Pancreas (tissue), 10 donors: ENCODE measurements at places on chromosomes 5 and 9. TPM values are rescaled to one million over a fixed set of nuclear protein-coding genes. Genes with fewer than 3 reads are reported as not detected.
A peak's percentile ranks its signal among the peaks of the same experiment; 100 is the strongest.

DNA sequence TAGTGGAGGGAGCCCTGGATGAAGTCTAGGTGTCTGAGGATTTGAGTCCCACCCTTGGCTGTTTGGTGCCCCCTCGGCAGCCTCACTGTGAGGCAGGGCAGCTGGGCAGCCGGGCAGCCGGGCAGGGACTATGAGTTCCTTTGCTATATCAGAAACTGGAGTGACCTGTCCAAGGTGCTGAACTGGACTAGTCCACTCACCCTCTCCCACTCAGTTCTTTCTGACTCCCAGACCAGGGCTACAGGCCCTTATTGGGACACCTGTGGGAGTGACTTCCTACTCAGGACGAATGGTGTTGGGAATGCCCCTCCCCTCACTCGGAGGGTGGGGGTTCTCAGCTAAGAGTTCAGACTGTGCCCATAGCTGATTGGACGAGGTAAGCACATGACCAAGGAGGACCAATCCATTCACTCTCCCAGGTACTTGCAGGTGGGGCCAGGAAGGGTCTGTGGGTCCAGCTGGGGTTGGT lies 34.1 kb upstream of the RAPGEF1 start:
- peak; percentile 55 for DNase-seq
- H3K4me1 ChIP-seq = no peaks in the 10 kb centered on the region
- no peak overlapping the region for H3K4me3 ChIP-seq
- no peaks in the 10 kb centered on the region for H3K36me3 ChIP-seq
- H3K27ac ChIP-seq = no peak overlapping the region
- no peaks in the 10 kb centered on the region for H3K27me3 ChIP-seq

DNA sequence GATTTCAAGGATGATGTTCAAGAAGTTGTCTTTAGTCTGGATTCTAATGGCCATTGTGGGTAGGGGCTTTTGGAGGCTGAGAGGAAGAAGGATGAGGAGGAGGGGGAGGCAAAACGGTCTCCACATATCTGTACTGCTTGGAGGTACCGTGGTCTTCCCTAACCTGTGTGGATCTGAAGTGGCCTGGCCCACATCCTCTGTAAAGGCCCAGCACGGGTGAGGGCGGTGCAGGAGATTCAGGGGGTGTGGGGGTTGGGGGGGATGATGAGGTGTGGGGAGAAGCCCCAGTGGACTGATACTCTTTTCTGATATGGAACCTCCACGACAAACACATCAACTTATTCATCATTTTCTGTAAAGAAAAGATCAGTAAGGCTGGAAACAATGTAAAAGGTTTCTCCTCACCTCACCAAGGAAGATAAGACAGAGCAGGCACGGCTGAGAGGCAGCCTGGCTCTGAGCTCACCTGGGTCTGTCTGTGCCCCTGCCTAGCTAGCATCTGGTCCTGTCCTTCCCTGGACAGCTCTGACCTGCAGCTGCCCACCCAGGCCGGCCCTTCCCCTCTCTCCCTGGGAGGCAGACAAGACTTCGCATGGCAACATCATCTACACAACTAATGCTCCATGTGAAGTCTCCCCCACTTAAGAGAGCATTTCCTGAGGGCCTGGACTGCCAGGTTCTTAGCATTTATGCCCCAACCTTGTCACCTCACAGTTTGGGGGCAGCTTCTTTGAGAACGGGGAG lies 5.6 kb upstream of the IL3 start:
- no peaks in the 10 kb centered on the region for H3K27me3 ChIP-seq
- H3K4me3 ChIP-seq = no peak overlapping the region
- no peak overlapping the region for H3K27ac ChIP-seq
- H3K4me1 ChIP-seq = no peaks in the 10 kb centered on the region
- no peaks in the 10 kb centered on the region for H3K36me3 ChIP-seq

DNA sequence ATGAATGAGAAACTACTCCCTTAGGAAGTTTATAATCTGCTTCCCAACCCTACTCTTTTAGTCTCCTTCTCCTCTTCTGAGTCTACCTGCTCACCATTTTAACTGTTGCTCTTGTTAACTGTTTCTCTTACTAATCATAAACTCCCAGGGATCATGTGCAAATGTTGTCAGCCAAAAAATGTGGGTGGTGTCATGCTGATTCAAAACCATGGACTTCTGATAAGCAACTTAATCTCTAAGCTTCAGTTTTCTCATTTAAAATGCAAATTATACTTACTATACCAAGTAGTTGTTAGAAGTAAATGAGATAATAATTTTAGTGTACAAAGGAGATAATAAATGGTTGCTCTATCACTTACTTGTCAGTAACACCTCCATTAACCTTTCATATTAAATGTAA lies 45.9 kb upstream of the TLX3 start:
- no peaks in the 10 kb centered on the region for H3K27me3 ChIP-seq
- H3K4me1 ChIP-seq = no peaks in the 10 kb centered on the region
- no peak for DNase-seq
- H3K36me3 ChIP-seq = no peaks in the 10 kb centered on the region

GRCh38 chr5:32384621-32385020 lies 59.9 kb downstream of the ZFR start:
- H3K4me1 ChIP-seq = no peaks in the 10 kb centered on the region
- peaks cover 10% of the 10 kb centered on the region for H3K36me3 ChIP-seq
- no peak for DNase-seq
- H3K4me3 ChIP-seq = no peak overlapping the region
- H3K27ac ChIP-seq = no peak overlapping the region

GRCh38 chr5:86070719-86071118 lies 547.0 kb upstream of the COX7C start:
- no peaks in the 10 kb centered on the region for H3K27me3 ChIP-seq
- no peaks in the 10 kb centered on the region for H3K36me3 ChIP-seq
- H3K4me3 ChIP-seq = no peak overlapping the region
- DNase-seq = no peak
- no peaks in the 10 kb centered on the region for H3K4me1 ChIP-seq
- no peak overlapping the region for H3K27ac ChIP-seq

GRCh38 chr9:2055203-2055658 lies 40.1 kb downstream of the SMARCA2 start:
- H3K4me1 ChIP-seq = no peaks in the 10 kb centered on the region
- no peak for DNase-seq
- no peaks in the 10 kb centered on the region for H3K27me3 ChIP-seq
- H3K4me3 ChIP-seq = no peak overlapping the region
- H3K27ac ChIP-seq = no peak overlapping the region

DNA sequence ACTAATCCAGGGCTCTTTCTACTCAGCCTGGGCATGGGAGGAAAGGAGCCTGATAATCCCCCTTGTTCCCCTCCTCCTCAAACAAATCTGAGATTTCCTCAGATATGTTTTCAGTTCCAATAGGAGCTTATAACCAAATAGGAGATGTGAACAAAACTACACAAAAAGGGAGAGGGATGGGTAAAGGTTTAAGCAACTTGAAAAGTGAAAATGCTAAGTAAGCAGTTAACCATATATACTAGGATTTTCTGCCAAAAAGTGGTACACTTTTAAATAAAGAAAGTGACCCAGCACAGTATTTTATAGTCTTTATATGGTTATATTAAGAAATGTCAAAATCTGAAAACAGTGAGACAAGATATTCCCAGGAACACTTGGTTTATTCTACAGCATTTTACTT lies 275.7 kb downstream of the BNC2 start:
- H3K27me3 ChIP-seq = no peaks in the 10 kb centered on the region
- H3K4me1 ChIP-seq = no peaks in the 10 kb centered on the region
- DNase-seq = no peak
- no peaks in the 10 kb centered on the region for H3K36me3 ChIP-seq

GRCh38 chr9:89095761-89096528 lies 82.7 kb downstream of the SHC3 start:
- no peak for DNase-seq
- no peaks in the 10 kb centered on the region for H3K36me3 ChIP-seq
- no peaks in the 10 kb centered on the region for H3K27me3 ChIP-seq
- no peaks in the 10 kb centered on the region for H3K4me1 ChIP-seq

- no peak overlapping the region for H3K27ac ChIP-seq
- no peak overlapping the region for H3K4me3 ChIP-seq
- DNase-seq = no peak
- H3K4me1 ChIP-seq = no peaks in the 10 kb centered on the region
- H3K36me3 ChIP-seq = no peaks in the 10 kb centered on the region
Observed at GRCh38 chr9:106829666-106830408, 33.1 kb upstream of the ZNF462 start.

DNA sequence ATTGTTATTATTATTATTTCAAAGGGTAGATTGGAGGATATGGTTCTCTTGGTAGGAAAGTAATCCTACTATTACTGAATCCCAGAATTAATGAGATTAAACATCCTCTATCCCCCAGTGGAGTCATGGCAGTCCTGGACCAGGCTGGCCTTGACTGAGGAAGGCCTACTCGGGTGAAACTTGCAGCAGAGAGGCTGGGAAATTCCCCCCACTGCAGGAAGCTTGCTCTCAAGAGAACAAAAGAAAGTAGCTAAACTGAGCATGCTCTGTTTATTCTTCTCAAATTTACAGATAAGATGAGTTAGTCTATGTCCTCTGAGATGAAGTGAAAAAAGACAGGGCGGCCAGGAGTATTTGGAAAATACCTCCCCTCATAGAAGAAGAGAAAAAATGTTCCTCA lies 233.9 kb upstream of the RPS23 start:
- H3K27ac ChIP-seq = no peak overlapping the region
- no peaks in the 10 kb centered on the region for H3K27me3 ChIP-seq
- H3K4me1 ChIP-seq = no peaks in the 10 kb centered on the region

DNA sequence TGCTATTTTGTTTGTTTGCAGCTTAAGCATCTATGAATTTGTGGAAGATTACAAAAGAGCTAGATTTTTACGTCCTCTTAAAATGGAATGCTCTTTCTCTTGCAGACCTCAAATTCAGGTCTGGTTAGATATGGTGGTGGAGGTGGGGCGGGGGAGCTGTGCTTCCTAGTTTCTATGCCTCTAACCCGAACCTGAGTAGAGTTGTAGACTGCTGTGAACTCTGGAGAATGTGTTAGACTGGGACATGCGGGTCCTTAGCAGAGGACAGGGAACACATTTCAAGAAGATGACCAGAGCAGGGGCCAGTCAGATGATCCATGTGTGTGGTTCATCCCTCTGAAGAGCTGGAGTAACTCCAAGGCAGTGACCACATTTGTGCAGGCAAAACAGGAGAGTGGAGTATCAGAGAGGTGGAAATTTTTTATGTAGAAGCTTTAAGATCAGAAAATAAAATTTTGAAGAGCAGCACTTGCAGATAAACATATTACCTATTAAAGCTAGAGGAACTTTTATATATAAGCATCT lies 154.9 kb downstream of the FAM174A start:
- no peaks in the 10 kb centered on the region for H3K36me3 ChIP-seq
- DNase-seq = no peak
- no peaks in the 10 kb centered on the region for H3K4me1 ChIP-seq

DNA sequence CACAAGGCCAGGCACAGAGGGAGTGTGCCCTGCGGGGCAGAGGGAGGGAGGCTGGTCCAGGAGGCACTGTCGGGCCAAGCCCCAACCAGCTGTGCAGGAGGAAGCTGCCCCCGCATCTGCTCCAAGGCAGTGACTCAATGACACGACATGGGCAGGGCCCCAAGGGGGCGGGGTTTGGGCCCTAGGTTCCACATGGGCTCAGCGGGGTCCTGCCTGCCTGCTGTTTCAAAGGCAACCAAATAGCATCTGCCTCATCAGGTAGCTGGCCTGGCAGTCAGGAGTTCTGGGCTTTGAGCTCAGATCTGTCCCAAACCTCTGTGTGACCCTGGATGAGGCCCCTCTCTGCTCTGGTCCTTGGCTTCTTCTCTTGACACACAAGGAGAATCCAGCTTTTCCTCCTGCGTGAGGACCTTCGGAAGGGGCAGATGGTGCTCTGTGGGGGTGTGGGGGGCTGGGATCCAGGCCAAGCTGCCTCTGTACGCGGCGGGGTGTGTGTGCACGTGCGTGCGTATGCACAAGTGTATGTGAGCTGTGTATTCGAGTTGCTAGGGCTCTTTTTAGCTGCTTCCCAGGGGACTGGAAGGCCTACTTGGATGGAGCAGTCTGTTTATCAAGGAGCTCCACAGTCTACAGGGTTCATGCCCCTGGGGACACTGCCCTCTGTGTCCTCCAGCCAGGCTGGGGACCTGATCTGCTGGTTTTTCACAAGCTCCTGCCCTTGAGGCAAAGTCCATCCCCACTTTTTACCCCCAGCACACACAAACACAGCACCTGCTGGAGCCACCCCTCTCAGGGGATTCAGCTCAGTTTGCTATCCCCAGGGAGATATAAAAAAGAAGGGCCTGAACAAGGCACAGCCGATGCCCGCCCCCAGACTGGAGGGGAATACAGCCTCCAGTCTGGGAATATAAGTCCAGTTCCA lies 138.9 kb downstream of the RGS3 start:
- DNase-seq = no peak
- peaks cover 4% of the 10 kb centered on the region for H3K4me1 ChIP-seq
- H3K36me3 ChIP-seq = peaks cover 1% of the 10 kb centered on the region
- no peak overlapping the region for H3K4me3 ChIP-seq

DNA sequence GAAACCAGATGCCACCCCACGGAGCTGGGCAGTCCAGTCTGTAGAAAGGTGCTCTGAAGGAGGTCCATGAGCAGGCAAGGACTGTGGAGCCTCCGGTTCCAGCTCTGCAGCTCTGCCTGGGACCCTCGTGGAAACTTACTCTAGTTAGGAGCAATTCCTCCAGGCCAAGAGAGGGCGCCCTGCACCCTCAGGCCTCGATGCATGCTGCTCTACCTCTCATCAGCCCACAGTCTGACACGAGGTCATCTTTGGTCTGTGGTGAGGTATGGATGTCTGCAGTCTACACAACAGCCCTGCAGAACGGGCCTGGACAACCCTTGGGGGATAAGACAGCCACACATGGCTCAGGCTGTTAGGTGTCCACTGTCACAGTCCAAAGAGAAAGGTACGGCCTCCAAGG lies 50.6 kb upstream of the UBTD2 start:
- no peaks in the 10 kb centered on the region for H3K36me3 ChIP-seq
- H3K4me3 ChIP-seq = no peak overlapping the region
- no peaks in the 10 kb centered on the region for H3K27me3 ChIP-seq
- no peaks in the 10 kb centered on the region for H3K4me1 ChIP-seq
- no peak for DNase-seq

GRCh38 chr9:87535817-87536539 lies 38.3 kb downstream of the DAPK1 start:
- no peak overlapping the region for H3K4me3 ChIP-seq
- no peaks in the 10 kb centered on the region for H3K4me1 ChIP-seq
- DNase-seq = no peak
- no peaks in the 10 kb centered on the region for H3K36me3 ChIP-seq
- no peak overlapping the region for H3K27ac ChIP-seq

- no peak for DNase-seq
- H3K27ac ChIP-seq = no peak overlapping the region
- no peaks in the 10 kb centered on the region for H3K27me3 ChIP-seq
- no peaks in the 10 kb centered on the region for H3K36me3 ChIP-seq
- no peak overlapping the region for H3K4me3 ChIP-seq
- H3K4me1 ChIP-seq = no peaks in the 10 kb centered on the region
Observed at GRCh38 chr5:158082696-158083287, 223.8 kb upstream of the CLINT1 start.

Gene TMEM252
- not detected for polyA plus RNA-seq

Gene CCNJL
- polyA plus RNA-seq = 0.16 TPM

Gene DBH
- polyA plus RNA-seq = 0.09 TPM

Gene DOLPP1
- 7.1 TPM for polyA plus RNA-seq

Gene PLPPR1
- 0.30 TPM for polyA plus RNA-seq

Gene C5
- polyA plus RNA-seq = 5.2 TPM

Gene CDKN2B
- 1.3 TPM for polyA plus RNA-seq
